CD8-positive, alpha-beta T cell (primary cell): ENCODE measurements at places on chromosomes 5 and 9. TPM values are rescaled to one million over a fixed set of nuclear protein-coding genes. Genes with fewer than 3 reads are reported as not detected.

SLC2A8 gene
- total RNA-seq = 3.9 TPM

FOXD4L4 gene
- not detected for total RNA-seq

TTC39B gene
- total RNA-seq = 23.8 TPM

EGFLAM gene
- not detected for total RNA-seq

DBH gene
- 0.46 TPM for total RNA-seq

SLC1A3 gene
- total RNA-seq = not detected

GRCh38 chr9:110101531-110102161 lies 106.3 kb downstream of the C9orf152 start:
- no peak for DNase-seq

GRCh38 chr9:19208653-19209052 lies 21.8 kb upstream of the DENND4C start:
- no peak for DNase-seq

- no peak for DNase-seq
Observed at GRCh38 chr5:173823274-173823644, 64.9 kb upstream of the CPEB4 start.

DNA sequence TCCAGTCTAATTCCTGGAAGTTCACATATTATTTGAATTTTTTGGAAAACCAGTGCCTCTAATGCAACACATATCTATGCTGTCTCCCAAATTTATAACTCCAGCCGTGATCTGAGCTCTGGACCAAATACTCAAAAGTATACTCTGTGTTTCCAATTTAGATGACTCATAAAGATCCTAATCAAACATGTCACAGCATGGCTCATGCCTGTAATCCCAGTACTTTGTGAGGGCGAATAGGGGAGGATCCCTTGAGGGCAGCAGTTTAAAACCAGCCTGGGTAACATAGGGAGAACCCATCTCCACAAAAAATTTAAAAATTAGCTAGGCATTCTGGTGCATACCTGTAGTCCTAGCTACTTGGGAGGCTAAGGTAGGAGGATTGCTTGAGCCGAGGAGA lies 388.0 kb downstream of the CDH12 start:
- DNase-seq = no peak

GRCh38 chr5:158881091-158881880 lies 218.4 kb downstream of the EBF1 start:
- DNase-seq = no peak

GRCh38 chr9:70641631-70642030 lies 227.2 kb upstream of the KLF9 start:
- no peak for DNase-seq

GRCh38 chr5:101561018-101561417 lies 657.9 kb upstream of the ST8SIA4 start:
- DNase-seq = no peak

DNA sequence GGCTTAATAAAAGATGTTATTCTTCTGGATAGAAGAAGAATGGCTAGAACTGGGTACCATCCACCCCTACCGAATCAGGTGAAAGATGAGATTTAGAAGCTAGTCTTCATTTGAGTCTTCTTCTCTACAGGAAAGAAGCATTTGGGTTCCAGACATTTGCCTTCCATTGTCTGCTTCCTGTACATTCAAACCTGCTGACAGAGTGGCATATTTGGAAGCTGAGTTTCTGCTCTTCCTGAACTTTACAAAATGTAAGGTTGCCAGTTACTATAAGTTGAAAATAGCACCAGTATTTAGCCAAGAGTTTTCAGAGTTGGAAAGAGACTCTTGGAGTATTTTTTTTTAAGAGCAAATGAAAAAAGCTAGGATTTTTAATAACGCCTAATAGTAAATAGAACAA lies 525.4 kb upstream of the TLE4 start:
- DNase-seq = no peak

DNA sequence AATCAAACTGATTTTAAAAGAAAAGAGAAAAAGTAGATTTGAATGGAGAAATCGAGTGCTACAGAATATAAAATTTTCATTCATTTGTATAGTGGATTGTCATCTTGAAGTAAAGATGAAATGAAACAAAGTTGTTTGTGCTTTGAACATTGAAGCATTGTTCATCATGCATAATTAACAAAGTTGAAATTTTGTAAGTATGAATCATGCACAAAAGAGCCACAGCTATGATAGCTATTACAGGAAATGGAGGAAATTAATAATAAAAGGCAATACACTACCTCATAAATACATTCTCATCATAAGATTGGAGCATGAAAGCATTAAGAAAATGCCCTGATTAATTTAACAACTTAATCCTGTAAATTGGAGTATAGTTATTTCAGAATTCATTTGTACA lies 153.4 kb upstream of the TLX3 start:
- DNase-seq = no peak

- no peak for DNase-seq
Observed at GRCh38 chr5:118956727-118957126, 31.6 kb downstream of the DTWD2 start.

- no peak for DNase-seq
Observed at GRCh38 chr9:94967482-94967881, 241.0 kb downstream of the AOPEP start.

GRCh38 chr5:151780348-151780747 lies 8.6 kb downstream of the G3BP1 start:
- no peak for DNase-seq

GRCh38 chr5:26872337-26872736 lies 166.0 kb downstream of the CDH9 start:
- DNase-seq = no peak

- no peak for DNase-seq
Observed at GRCh38 chr5:135059000-135059923, 25.2 kb upstream of the PITX1 start.
